C1 segment of cervical spinal cord (tissue), 14 donors: ENCODE measurements at places on chromosomes 1 and 21.
A peak's percentile ranks its signal among the peaks of the same experiment; 100 is the strongest.

GRCh38 chr21:44702973-44703730 lies 6.2 kb downstream of the KRTAP10-12 start:
- no peak for DNase-seq

- DNase-seq = no peak
Measured at GRCh38 chr1:28640766-28641165, 2.1 kb downstream of the TAF12 start.

DNA sequence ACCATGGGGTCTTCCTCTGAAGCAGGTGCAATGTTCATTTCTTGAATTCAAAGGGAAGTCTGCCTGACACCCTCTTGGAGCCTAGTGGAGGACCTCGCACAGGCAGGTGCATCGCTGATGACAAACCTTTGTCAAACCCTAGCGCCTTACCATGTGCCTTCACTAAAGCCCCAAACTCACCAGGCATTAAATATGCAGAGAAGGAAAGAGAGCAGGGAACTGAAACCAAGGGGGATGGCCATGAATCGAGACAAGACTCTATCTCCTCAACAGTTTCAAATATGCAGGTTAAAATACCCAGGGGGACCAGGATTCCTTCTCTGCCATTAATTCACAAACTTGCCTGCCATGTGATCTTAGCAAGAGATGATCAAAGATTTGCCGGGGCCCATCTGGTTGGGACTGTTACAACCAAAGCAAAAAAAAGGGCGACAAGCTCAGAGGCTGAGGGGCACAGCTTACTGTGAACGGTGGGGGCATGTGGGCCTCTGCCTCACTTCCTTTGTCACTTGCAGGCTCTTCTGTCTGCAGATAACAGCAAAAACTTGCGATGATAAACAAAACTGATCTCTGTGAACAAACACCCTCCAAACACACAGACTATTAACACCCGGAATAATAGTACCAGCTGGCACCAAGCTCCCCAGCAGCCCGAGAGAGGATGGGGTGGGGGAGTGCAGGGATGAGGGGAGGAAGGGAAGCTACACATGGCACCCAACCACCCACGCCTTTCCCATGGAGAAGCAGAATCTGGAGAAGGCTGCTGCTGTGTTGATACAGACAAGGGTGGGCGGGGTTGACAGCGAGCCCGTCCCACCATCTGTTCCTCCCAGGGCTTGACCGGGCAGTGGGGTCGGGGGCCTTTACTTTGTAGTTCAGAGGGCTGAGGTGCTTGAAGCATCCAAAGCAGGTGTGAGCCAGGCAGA lies 33.9 kb downstream of the TMEM63A start:
- peak; percentile 62 for DNase-seq

- no peak for DNase-seq
Measured at GRCh38 chr21:41620982-41621381, 113.0 kb upstream of the TMPRSS2 start.

GRCh38 chr1:44905276-44905675 lies 62.2 kb upstream of the PTCH2 start:
- no peak for DNase-seq

GRCh38 chr1:89904219-89904980 lies 83.6 kb downstream of the LRRC8D start:
- DNase-seq = no peak

DNA sequence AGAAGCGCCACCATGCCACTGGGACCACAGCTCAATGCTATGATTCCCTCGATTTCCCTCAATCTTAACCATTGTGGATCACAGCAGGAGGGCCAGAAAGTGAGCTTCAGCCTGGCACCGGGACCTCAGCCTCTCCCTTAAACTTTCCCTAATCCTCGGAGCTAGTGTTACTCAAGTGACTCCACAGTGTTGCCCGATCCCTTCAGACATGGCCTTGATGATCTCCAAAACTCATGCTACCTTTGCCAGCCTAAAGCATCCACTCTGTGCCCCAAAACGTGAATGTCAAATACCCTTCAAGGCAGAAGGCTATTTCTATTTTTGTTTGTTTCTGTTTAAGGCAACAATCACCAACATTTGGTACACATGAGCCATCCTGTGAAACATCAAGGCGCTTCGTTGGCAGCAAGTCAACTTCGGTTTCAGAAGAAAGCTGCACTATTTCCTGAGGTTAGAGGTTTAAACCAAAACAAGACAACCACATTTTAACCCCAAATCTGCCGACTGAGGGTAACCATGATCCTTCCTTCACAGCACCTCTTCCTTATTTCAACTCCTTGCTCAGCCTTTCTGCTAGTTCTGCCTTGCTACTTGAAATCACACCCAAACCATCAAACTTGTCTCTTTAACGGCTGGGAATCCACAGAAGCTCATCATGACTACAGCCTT lies 94.4 kb upstream of the KRTAP19-8 start:
- no peak for DNase-seq

GRCh38 chr1:160776178-160776577 lies 19.8 kb upstream of the LY9 start:
- DNase-seq = no peak

GRCh38 chr1:193494368-193494767 lies 308.0 kb upstream of the B3GALT2 start:
- no peak for DNase-seq

DNA sequence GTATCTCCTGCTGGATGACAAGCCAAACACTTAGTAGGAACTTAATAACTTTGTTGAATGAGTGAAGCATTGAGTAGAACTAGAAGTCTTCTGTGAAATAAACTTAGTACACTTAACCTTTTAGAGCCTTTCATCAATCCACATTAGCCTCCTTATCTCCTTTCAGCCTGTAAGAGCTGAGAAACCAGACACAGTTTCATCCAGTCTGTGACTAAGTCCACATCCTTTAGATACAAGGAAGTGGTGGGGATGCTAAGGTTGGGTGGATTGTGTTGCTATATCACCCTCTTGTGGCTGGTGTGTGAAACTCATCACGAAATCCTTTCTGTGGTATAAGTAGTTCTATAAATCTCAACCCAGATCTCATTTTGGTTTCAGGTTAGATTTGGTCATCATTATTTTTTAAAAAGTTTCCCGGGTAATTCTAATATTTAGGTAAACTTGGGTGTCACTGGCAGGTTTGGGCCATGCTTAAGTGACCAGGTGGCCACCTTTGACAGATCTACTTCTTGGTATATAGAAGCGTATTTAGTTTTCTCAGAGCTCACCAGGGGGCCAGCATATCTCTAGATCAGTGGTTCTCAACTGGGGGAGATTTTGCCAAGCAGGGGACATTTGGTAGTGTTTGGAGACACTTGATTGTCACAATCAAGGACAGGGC lies 27.8 kb upstream of the CD84 start:
- no peak for DNase-seq

GRCh38 chr21:32797679-32798078 lies 26.1 kb upstream of the PAXBP1 start:
- no peak for DNase-seq

GRCh38 chr1:3423245-3423829 lies 31.1 kb upstream of the ARHGEF16 start:
- peak; percentile 63 for DNase-seq

DNA sequence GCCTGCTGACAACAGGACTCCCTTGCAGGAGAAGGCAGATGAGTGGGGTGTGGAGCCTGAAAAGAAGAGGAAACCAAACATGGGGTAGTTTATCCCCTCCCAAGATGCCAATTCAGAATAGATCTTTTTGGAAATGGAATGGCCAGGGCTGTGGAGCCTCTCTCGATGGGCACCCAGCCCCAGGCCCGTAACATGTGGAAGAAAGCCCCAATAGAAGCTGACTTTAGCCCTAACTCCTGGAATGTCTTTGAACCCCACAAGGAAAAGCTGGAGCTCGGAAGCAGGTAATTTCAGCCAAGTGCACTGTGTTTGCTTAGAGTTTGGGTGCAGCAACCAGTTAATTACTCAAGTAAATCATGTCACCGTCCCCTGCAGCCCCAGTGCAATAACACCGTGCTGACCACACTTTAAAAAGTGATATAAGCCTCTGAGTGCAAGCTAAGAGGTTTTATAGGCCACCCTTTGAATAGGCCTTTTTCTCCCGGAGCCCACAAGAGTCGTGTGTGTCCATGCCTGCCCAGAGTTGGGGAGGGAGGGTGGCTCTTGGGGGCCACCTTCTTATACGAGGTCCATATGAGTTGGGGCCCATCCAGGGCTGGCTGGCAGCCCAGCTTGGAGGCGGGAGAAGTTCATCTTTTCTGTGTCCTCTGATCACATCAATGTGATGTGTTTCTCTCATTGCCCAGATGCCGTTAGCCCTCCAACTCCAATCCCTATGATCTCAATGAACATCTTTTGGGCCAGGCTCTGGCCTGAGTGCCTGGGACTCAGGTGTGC lies 153.2 kb downstream of the TRABD2B start:
- DNase-seq = no peak

- DNase-seq = no peak
Measured at GRCh38 chr1:119387858-119388257, 19.3 kb downstream of the HAO2 start.

DNA sequence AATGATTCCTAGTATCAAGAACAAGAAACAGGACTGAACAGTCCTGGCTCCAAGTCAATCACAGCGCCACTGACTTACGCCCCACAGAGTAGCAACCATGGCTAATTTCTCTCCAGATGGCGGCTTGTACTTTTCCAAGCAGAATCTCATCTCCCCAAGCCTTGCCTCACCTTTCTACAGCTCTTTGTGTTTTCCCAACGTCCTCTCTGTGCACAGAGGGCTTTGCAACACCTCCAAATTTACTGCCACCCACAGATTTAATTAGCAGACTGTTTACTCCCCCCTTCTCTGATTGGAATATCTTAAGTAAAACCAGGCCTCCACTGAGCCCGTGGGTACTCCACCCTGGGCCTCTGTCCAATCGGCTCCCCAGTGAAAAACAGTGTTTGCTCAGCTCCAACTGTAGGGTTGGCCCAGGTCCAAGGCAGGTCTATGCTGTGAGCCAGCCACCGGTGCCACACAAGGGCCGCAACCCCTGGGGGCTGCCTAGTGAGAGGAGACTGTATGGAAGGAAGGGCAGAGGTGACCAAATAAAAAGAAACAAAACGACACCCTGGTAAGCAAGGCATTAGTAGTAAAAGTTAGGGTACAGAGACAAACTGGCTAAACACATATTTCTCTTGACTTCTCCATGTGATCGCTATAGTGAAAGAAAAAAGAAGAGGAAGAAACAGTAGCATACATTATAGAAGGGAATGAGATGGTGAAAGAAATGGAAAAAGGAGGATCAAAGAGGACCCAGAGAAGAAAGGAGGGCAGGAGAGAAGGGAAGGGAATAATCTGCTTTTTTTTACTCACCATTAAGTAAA lies 128.4 kb upstream of the SOD1 start:
- no peak for DNase-seq

- no peak for DNase-seq
Measured at GRCh38 chr1:113101588-113101987, 28.6 kb downstream of the LRIG2 start.

- no peak for DNase-seq
Measured at GRCh38 chr1:14599183-14599791, 802 bp downstream of the KAZN start.

DNA sequence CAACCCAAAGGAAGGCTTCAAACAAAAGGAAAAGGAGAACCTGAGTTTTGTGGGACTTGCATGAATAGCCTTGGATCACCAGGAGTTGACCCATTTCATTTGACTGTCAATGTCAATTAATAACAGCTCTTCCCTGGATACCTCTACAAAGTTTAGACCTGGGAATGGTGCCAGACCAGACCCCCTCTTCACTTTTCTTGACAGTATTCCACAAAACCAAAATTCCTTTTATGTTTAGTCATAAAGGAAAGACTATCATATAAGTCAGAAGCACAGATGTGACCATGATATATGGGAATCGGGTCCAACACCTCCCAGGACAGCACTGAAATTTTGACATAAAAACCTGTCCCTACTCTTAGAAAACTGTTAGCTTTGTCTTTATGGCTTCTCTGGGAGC lies 191.8 kb downstream of the LYPLAL1 start:
- DNase-seq = no peak

- no peak for DNase-seq
Measured at GRCh38 chr21:45559216-45560105, 17.2 kb upstream of the SLC19A1 start.

GRCh38 chr21:33117101-33117888 lies 47.4 kb downstream of the OLIG1 start:
- DNase-seq = no peak

DNA sequence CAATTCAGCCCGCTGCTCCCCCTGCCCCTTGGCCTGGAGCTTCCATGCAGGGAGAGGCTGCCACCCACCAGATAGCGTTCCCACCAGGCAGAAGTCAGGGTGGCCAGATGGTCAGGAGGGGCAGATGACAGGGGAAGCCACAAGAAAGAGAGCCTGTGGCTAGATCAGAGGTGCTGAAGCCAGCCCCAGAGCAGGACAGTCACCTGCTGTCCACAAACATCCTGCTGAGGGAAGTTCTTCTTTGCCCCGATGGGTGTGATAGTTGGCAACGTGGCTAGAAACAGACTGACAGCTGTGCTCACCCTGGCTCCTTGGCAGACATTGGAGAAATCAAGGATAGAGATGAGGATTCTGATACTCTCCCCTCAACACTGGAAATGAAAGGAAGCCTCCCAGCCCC lies 27.2 kb upstream of the SRP9 start:
- no peak for DNase-seq

DNA sequence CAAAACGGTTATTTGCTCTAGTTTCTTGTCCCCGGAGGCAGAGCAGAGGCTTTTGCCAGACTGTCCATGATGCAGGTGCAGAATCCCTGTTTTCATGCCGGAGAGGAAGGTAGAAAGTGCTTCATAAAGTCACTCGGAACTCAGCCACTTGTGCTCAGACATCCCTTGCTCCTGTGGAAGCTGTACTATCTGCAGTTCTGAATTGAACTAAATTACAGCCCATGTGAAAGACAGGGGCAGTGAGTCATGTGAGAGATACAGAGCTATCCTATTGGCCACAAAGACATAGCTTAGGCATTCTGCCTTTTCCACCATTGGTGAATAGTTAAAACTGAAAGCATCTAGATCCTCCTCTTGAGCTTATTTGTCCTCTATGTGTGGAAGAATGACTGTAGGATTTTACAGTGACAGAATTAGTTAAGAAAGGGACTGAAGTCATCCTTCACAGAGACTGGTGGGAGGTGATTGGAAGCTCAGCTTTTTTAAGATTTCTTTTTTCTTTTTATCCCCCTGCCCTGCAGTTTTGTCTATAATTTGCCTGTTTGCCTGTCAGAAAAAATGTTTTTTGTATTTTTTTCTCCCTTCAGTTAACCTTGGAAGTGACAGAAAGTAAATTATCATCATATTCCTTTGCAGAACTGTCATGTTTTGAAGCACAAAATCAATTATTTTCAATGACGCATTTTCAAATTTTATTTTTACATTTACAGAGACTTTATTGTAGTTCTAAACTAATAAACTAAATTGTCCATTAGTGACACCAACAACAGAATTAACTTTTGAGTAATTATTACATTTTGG lies 298.6 kb downstream of the PTPRC start:
- DNase-seq = peak; percentile 66
